ENCODE measurements at places on chromosomes 13 and 19.
A peak's percentile ranks its signal among the peaks of the same experiment; 100 is the strongest.

GRCh38 chr13:77429320-77430142 is 102.6 kb upstream of the MYCBP2 start:
- no peak for DNase-seq

- DNase-seq = no peak
These were observed 219.1 kb downstream of the LMO7 start for GRCh38 chr13:75855216-75855615.

DNA sequence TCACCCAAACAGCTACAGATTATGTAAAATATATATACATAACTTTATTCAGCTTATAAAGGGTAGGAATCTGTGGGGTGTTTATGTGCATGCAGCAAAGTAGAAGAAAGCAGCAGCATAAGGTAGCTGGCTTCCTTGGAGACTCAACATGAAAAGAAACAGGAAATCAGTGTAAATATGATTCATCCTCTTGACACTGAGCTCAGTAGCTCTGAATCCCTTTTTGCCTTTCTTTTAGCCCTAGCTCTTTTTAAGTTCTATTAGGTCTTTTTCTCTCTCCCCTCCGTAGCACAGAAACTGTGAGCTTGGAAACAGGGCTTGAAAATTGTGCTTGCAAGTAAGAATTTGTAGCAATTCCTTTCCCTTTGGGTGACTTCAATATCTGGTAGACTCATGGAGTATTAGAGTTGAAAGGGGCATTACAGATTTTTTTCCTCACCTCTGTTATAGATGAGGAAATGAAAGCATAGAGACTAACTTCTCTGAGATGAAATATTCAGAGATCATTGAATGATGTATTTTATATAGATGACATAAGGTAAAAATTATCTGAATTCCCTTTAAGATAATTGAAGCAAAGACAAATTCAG is 314.4 kb downstream of the PCDH9 start:
- peak; percentile 4 for DNase-seq

GRCh38 chr13:77898097-77898496 is 20.5 kb downstream of the EDNRB start:
- DNase-seq = no peak

Measured in adipocyte (in vitro differentiated cells).